ENCODE measurements at places on chromosomes 7 and 10.

GRCh38 chr7:140484951-140485499 lies 5.7 kb upstream of the MKRN1 start:
- no peak for DNase-seq

DNA sequence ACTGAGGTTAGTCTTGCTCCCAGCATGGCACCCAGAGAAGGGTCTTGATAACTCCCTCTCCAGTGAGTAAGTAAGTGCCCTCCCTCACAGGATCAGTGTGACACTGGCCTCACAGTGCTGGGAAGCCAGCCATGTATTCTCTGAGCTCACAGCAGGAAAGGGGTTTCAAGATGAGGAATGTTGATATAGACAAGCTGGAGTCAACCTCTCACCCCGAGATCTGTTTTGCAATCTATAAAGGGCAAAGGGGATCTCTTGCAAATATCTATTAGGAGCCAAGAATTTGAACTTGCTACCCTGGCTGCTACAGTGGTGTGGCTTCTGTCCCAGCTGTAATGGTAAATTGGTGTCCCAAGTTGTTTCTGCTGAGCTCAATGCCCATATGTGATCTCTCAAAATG lies 70.2 kb upstream of the ADAM12 start:
- no peak for DNase-seq

- DNase-seq = no peak
Measured at GRCh38 chr7:49631071-49631815, 142.2 kb upstream of the VWC2 start.

DNA sequence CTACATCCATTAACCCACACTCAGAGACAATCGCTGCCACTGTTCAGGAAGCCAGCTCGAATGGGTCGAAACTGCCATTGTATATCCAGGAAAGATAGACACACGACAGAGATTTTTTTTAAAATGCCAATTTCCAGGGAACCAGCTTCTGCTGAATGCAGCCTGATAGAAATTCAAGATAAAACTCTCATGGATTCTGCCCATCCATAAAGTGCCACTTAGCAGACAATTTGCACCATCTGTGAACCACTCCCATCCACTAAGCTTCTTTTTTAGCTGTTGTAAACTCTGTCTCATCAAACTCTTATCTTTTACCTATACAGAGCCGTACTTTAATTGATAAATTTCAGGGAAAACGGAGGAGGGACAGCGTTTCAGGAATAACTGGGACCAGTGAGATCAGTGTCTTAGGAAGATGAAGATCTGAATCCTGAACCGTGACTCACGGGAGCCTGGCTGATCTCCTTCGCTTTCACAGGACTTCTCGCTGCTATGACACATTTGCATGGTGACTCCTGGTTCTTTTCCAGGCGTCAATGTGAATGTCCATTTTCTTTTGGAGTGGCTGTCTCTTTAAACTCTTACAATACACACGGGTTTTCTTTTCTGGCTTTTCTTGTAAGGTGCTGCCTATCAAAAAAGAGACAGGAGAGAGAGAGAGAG lies 103.4 kb downstream of the FAM204A start:
- no peak for DNase-seq

DNA sequence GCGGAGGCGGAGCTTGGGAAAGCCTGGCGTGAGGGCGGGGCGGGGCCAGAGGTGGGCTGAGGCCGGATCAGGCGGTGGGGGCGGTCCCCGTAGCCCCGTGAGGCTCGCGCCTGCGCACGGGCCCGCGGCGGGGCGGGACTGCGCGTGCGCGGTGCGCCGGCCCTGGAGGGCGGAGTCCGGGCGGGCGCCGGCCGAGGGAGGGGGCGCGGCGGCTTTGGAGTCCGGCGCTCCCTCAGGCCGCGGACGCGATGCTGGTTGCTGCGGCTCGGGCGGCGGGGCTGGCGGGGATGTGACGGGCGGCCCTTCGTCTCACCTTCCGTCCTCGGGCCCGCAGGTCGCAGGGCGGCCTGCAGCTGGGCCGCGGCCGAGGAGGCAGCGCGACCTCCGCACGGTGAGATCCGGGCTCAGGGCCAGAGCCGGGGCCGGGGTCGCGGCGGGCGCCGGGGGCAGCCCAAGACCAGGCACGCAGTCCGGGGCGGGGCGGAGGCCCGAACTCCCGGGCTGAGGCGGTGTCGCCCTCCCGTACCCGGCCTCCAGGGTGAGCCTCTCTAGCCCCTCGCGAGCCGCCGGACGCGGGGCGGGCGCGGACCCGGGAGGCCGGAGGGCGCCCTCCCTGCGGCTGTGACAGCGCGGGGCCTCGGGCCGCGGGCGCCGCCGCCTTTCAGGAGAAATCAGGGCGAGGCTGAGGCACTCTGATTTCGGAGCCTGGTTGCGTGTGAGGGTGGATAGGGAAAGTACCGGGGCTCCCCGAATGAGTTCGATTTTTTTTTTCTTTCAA lies at the start of gene CCSER2:
CCSER2 (plus strand) TSS at position 172 of the 778 bp plus-strand sequence. CDS start 42,464 bp downstream, outside the sequence.
- peak; percentile 91 for DNase-seq

GRCh38 chr10:27134371-27134770 lies 19.8 kb downstream of the YME1L1 start:
- no peak for DNase-seq

DNA sequence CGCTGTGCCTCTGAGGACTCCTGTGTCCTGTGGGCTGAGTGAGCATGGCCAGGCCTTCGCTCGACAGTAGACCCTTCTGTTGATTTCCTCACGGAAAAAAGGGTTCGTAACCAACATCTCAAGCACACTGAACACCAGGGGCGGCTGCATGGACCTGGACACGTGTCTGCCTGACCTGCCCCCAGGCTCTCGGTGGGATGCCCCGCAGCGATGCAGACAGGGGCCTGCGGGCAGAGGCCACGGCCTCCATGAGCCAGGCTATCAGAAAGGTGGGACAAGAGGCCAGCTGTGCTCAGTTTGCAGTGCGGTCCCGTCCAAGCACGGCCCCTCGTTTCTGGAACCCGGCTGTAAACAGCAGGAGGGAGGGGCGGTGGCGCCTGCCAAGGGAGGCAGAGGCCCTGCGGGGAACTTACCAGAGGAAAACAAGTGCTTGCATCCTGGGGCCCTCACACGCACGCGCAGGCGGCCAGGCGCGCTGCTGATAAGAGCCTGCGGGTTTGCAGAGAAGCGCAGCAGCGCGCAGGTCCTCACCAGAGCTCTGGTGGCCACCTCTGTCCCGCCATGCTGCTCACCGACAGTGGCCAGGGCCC lies 10.6 kb downstream of the GPR146 start:
- DNase-seq = no peak
